ENCODE measurements at places on chromosomes 11 and 22.
A peak's percentile ranks its signal among the peaks of the same experiment; 100 is the strongest.

DNA sequence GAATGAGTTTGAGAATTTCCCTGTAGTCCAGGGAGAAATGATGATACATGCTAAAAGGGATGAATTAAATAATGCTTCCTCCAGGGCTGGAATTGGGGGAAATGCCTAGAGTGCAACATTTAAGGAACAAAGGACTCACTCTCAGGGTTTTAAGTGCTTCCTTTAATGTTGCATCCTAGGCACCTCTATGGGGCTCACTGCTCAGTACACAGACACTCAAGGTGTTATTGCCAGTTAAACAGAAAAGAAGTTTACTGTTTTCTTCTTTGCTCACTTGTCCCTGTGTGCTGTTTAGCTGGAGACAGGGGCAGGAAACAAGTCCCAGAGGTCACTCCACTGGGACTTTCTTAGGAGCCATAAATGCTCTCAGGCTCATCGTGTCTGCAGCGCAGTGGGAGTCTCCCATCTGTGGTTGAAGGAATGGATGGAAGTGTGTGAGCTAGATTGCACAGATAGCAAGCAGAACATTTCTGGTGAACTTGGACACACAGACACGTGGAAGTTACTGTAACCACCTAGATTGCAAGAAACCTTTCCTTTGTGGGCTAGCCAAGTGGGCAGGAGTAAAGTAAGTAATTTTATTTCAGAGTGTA, 8.4 kb upstream of the OR52H1 start:
- no peak for DNase-seq

GRCh38 chr11:14587258-14587657, 56.3 kb upstream of the PDE3B start:
- no peak for DNase-seq

- DNase-seq, result peak; percentile 7
Measured at GRCh38 chr22:31625661-31626426, 36.2 kb downstream of the PISD start.

DNA sequence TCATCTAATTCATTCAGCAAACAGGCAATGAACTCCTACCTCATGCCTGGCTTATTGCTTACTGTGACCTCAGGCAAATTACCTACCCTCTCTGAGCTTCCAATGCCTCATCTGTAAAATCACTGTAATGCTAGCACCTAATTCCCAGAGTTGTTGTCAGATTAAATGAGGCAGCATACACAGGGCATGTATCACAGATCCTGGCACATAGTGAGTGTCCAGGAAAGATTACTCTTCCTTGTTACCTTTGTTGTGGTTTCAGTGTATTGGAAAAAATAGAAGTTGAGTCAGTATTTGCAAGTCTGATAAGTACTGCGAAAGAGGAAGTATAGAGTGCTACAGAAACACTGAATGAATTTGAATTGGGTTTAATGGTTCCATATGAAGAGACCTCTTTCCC, 26.4 kb upstream of the LRRC55 start:
- DNase-seq, result no peak

GRCh38 chr11:82771781-82772180, 38.1 kb upstream of the FAM181B start:
- DNase-seq, result no peak

- no peak for DNase-seq
Measured at GRCh38 chr11:84854498-84854880, 772.7 kb downstream of the DLG2 start.

DNA sequence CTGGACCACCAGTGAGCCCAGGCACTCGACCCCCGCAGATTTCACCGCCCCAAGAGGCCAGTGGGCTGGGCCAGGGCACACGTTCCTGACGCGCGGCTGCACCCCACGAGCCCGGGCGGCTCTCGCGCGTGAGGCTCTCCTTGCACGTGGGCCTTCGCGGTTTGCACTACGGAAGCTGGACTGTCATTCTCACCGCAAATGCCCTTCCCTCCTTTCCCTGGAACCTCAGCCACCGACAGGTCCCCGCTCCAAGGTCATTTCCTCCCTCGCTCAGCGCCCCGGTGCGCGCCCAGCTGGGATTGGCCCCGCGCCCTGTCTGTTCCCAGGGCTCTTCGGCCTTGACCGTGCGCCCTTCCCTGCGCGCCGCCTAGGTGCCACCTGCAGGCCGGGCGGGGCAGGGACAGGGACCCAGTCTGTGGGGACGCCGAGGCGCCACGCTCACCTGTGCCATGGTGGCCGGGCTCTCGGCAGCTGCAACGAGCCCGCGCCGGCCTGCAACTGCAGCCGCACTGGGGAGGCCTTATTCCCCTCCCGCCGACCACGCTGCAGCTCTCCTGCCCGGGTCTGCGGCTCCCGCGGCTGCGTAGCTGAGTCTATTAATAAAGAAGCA, 2.1 kb upstream of the CPT1A start:
- no peak for DNase-seq

GRCh38 chr11:93500759-93501158, 42.4 kb downstream of the SMCO4 start:
- peak; percentile 20 for DNase-seq

All from NCI-H1694 treated with DMSO at 0.1 percent for 48 hours (cell line).